T-helper 1 cell (primary cell): ENCODE measurements at places on chromosomes 11 and 22.
A peak's percentile ranks its signal among the peaks of the same experiment; 100 is the strongest.

- DNase-seq = no peak
Measured at GRCh38 chr11:35330156-35330889, 89.0 kb downstream of the SLC1A2 start.

DNA sequence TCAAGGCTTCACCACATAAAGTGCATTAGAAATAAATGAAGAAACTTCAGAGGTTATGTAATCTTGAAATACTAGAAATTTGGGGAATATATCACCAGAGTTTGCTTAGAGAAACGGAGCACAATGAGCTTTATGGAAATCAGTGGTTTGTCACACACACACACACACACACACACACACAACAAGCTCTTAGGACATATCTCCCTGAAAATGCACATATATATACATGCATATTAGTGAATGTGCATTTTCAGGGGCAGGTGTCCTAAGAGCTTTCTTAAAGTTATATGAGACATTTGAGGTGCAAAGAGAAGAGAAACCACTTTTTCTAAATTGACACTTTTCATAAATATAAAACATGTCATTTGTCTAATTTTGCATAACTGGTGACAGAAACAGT is 93.7 kb upstream of the CARD18 start:
- DNase-seq = no peak

DNA sequence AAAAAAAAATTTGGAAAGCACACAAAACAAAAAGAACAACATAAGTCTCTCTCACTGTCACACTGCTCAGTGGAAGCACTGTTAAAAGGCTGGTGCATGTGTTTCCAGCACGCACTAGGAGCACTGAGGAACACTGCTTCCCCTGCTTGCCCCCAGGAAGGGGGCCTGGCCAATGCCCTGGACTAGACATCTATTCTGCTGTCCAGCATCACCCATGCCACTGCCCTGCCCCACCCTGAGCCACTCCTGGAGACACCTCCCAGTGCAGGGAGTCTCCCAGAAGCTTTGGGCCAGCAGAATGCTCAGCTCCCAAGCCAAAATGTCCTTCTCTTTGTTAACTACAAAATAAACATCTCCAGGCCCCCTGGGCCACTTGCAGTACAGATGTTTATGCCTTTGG is 49.7 kb upstream of the EMID1 start:
- DNase-seq = no peak

GRCh38 chr11:67493548-67494370 is 10.9 kb downstream of the AIP start:
- no peak for DNase-seq

GRCh38 chr11:111836721-111837120 is 34.7 kb downstream of the ALG9 start:
- DNase-seq = no peak

DNA sequence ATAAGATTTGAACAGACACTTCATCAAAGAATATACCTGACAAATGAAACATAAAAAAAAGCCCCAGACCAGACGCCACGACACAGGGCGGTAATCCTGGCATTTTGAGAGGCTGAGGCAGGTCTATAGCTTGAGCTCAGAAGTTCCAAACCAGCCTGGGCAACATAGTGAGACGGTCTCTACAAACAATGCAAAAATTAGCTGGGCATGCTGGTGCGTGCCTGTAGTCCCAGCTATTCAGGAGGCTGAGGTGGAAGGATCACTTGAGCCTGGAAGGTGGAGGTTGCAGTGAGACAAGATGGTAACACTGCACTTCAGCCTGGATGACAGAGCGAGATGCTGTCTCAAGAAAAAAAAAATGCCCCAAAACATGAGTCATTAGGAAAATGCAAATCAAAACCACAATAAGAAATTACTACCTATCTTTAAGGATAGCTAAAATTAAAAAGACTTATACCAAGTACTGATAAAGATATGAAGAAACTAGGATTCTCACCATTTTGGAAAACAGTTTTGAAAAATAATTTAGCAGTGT is 91.7 kb upstream of the GRAMD1B start:
- no peak for DNase-seq

GRCh38 chr11:68115285-68115684 is 5.9 kb downstream of the CHKA start:
- no peak for DNase-seq

DNA sequence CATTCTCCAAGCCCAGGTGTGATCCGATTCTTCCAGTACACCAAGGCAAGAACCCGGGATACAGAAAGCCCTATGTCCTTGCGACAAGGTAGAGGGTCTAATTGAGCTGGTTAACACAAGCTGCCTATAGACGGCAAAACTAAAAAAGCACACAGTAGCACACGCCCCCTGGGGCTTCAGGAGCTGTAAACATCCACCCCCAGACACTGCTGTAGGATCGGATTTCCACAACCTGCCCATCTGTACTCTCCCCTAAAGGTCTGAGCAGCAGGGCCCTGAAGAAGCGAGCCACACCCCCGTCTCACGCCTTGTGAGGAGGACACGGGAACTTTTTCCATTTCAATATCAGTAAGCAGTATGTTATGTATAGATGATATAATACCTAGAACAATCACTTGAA is 624.7 kb downstream of the BUD13 start:
- no peak for DNase-seq

GRCh38 chr11:16738947-16739815 is 734 bp downstream of the C11orf58 start:
- DNase-seq = no peak

DNA sequence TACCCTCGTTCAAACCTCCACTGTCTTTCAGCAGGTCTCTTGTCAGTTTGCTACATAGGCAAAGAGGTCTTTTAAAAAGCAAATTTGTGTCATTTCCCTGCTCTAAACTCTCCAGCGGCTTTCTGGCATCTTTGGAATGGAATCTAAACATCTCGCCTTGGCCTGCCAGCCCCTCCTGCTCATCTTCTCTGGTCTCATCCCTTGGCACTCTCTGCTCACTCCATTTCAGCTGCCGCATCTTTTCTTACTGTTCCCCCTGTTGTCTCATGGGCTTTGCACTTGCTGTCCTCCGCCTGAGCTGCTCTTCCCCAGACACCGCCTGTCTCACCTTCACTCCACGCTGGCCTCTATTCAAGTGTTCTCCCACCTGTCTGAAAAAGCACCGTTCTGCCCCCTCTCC is 46.6 kb downstream of the BMAL1 start:
- DNase-seq = no peak

- no peak for DNase-seq
Measured at GRCh38 chr11:34869425-34869824, 46.8 kb downstream of the APIP start.

DNA sequence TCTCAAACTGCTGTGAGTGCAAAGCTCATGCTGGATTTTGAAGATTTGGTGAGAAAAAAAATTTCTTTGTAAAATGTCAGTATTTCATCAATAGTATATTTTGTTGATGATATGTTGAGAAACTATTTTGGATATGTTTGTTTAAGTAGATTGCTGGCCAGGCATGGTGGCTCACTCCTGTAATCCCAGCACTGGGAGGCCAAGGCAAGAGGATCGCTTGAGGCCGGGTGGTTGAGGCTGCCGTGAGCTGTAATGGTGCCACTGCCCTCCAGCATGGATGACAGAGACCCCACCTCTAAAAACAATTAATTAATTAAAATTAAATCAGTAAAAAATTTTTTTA is 6.9 kb upstream of the IFITM3 start:
- DNase-seq = no peak

- no peak for DNase-seq
Measured at GRCh38 chr22:45895436-45896152, 81.4 kb downstream of the WNT7B start.

DNA sequence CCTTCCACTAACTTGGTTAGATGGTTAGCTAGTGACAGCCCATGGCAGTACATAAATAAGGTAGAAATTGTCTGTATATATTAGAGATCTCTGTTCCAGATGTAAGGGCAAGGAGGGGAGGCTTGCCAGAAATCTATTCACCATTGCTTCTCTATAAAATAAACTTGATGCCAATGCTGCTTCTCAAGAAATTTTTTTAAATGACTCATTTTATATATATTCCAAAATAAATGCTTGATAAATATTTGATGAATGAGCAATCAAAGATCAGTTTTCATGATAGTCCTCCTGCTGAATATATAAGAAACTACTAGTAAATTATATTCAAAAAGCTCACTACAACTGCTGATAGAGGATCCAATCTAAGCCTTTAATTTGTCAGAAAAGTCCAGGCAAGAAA is 710.6 kb upstream of the CCDC179 start:
- no peak for DNase-seq

DNA sequence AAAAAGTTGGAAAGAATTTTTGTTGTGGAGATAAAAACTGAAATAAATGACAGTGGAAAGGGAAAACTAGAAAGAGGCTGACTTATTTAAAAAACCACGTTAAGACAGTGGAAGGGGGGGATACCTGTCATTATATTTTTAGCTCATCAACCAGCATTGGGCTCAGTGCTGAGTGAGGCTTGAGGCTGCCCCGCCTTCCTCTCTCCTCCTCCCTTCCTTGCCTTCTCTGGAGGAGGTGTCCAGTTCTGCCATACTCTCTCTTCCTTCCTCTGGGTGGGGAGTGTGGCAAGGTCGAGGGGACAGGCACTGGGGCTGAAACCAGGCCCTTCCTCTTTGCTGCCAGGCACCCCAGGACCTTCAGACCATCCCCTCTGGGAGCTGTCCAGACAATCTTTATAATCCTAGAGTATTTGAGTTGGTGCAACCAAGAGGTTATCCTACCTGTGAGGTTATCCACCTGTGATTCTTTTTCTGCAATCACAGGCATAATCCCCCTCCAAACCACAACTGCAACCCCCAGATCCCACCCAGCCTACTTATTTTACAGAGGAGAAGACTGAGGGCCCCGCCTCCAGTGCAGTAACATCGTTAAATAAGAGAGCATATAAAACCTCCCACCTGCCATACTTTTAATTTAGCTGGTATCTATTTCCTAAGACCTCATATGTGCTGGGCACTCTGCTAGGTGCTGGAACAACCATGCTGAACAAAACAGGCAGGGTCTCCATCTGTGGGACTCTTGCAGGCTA is 578.5 kb downstream of the BUD13 start:
- DNase-seq = no peak

- no peak for DNase-seq
Measured at GRCh38 chr22:46681010-46681409, 57.0 kb downstream of the CERK start.

DNA sequence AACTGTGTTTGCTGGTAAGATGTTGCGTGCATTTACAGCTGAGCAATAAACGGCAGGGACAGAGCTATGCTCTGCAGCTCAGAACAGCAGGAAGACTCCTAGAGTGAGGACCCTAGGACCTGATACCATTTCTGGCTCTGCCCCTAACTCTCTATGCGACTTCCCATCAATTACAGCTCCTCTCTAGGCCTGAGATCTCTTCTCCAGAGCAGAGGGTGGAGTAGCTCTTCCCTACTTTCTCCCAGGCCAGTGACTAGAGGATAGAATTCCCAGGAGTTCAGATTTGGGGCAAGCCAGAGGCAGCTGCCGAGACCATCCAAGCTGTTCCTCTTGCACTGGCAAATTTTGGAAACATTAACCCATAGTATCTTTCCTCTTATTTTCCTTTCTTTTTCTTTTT is 12.8 kb upstream of the SCGB1A1 start:
- DNase-seq = no peak

- DNase-seq = no peak
Measured at GRCh38 chr11:12966002-12966401, 43.1 kb upstream of the RASSF10 start.

- DNase-seq = peak; percentile 60
Measured at GRCh38 chr11:72781313-72782080, 12.3 kb downstream of the STARD10 start.

GRCh38 chr11:6629892-6630631 is 10.8 kb upstream of the TPP1 start:
- no peak for DNase-seq

- DNase-seq = no peak
Measured at GRCh38 chr22:44329179-44329796, 16.5 kb upstream of the SHISAL1 start.

- DNase-seq = no peak
Measured at GRCh38 chr11:6474806-6475500, 1.2 kb upstream of the TRIM3 start.

DNA sequence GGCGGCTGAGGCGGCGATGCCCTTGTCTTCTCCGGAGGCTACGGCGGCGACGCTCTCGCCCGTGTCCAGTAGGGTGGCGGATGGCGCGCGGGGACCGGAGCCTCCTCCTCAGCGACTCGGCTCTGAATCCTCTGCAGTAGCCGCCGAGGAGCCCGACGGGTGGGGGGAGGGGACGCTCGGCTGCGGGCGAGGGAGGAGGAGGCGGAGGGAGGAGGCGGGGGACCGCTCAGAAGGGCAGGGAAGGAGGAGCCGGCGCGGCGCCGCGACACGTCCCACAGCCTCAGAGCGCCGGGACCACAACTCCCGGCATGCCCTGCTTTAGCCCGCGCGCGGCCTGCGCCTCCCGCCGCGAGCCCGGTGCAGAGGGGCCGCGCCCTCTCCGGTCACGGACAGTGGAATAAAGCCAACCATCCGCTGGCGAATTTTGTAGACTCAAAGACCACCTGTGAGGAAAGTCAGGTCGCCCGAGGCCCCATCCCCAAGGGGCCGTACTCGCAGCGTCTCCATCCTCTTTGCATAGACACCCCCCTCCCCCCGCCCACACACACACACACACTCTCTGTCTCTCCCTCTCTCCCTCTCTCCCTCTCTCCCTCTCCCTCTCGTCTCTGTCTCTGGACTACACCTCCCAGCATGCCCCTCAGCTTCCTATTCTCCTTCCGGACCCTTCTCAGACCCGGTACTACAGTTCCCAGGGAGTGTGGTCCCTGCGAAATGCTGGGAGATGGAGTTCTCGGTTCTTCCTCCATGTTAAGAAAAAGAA is at the start of gene FAM168A:
FAM168A (minus strand) TSS at position 157 of the 763 bp plus-strand sequence. CDS start 129,638 bp downstream, outside the sequence.
- DNase-seq = peak; percentile 90

DNA sequence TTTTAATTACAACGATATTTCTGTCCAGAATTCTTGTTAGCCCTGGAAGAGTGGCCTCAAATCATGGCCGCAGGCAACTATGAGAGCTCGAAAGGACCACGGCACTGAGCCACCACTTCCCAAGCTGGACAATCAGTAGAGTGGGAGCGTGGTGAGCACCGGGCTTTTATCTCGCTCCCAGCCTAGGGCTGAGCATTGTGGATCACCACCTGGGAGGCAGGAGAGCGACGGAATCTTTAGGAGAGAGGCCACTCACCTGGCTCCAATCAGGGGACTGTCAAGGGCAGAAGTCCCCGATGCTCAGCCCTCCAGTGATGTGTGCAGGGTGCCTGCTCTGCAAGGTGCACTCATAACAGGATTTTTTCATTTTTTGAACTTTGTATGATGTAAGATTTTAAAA is 377.1 kb upstream of the B3GAT1 start:
- DNase-seq = no peak

GRCh38 chr11:58433638-58434203 is 5.8 kb upstream of the OR5B2 start:
- no peak for DNase-seq

- peak; percentile 52 for DNase-seq
Measured at GRCh38 chr11:63999349-64000025, 13.2 kb downstream of the OTUB1 start.

GRCh38 chr11:102950622-102951081 is 4.9 kb downstream of the MMP13 start:
- DNase-seq = no peak

DNA sequence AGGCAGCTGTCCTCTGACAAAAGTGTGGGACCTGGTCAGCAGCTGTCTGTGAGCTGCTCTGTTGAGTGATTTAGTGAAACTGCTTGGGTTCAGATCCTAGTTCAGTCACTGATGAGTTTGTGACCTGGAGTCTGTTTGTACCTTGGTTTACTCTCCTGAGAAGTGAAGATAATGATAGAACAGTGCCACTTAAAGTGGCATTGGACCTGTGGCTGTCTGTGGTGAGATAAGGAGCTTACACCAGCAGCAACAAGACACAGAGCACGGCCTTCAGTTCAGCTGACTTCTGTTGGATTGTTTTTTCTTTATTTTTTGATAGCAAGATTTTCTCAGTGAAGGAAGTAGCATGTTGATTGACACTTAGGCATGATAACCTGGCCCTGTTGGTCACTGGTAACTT is 46.2 kb upstream of the CTTN start:
- DNase-seq = no peak
